ENCODE measurements at places on chromosomes 7 and 10.

- DNase-seq = no peak
Measured at GRCh38 chr10:97256356-97256755, 36.1 kb downstream of the ARHGAP19 start.

- DNase-seq = no peak
Measured at GRCh38 chr7:80288175-80289122, 153.8 kb downstream of the GNAI1 start.

DNA sequence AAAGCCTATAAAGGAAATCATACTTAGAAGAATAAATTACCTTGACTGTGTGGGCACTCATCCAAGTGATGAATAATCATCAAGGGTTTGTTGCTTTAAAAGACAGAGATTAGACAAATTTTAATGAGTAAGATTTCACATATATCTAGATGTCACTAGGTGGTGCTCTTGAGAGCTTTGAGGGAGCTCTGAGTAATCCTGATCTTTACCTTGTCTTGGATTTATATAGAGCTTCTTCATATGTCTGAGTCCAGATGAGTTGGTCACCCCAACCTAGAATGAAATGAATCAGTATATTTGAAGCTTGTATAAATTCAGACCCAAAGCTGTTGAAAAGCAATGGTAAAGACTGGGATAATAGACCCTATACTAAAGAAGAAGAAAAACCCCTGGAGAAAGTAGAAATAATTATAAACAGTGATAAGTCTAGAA is 3.7 kb downstream of the AGR2 start:
- DNase-seq = no peak

DNA sequence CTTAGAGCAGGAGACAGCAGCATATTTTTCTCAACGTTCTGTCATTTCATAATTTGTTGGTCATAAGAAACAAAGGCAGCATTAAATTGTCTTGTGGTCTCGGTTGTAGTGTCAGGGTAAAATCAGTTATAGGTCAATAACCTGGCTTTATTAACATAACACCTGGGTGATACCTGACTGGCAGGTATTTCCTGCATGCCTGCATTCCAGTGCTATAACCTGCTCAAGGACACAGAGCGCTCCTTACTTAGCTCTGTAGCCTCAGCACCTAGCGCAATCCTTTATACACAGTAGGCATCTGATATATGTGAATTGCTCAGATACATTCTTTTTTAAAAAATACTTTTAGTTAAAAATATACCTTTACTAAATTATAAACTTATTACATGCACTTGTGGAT is 38.9 kb upstream of the PRKG1 start:
- DNase-seq = no peak

- no peak for DNase-seq
Measured at GRCh38 chr7:116242178-116242577, 31.8 kb downstream of the TES start.

GRCh38 chr10:121941532-121941931 is 13.7 kb upstream of the ATE1 start:
- DNase-seq = no peak

DNA sequence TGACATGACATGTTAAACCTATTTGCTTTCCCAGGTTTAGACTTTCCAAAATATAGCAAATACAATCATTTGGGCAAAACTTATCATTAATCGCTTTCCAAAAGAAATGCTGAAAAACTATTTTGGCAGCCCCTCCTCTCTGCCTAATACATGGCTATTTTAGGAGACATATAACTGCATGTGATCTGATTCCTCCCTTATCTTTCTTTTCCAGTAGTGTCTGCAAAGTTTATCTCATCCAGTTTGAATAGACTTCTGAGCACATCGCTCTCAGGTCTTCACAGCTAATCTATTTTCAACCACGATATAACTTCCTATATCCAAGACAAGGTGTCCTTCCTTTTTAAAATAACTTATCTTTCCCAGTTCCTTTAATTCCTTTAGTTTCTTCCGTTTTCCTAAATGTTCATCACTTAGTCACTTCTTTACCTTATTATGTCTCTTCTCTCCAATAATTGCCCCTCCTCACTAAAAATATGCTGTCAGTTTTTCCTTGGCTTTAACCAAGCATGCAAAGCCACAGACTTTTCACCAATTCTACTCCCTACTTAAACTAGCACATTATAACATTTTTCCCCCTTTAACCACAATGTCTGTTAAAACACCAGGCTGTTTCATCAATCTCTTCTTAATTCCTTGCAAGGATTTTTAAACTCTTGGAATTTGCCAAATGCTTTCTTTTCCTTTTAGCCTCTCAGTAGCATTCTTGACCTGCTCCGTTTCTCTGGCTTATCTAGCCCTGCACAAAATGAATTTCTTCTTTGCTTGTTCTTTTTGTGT is 24.4 kb downstream of the GNG11 start:
- no peak for DNase-seq

DNA sequence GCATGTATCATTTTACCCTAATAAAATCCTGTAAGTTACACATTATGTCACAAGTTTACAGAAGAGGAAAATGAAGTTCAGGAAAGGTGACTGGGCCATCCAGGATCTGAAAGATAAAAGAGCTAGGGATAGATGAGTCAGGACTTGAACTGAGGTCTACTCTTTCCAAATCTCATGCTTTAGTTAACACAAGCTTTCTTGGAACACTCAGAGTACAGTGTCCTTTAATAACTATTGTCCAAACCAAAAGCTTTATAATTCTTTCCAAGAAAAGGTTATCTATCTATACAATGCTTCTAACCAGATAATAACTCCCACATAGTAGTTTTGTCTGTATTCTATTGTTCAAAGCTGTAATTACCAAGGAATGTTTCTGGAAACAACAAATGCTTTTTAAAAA is 164.6 kb downstream of the LRRN3 start:
- DNase-seq = no peak

DNA sequence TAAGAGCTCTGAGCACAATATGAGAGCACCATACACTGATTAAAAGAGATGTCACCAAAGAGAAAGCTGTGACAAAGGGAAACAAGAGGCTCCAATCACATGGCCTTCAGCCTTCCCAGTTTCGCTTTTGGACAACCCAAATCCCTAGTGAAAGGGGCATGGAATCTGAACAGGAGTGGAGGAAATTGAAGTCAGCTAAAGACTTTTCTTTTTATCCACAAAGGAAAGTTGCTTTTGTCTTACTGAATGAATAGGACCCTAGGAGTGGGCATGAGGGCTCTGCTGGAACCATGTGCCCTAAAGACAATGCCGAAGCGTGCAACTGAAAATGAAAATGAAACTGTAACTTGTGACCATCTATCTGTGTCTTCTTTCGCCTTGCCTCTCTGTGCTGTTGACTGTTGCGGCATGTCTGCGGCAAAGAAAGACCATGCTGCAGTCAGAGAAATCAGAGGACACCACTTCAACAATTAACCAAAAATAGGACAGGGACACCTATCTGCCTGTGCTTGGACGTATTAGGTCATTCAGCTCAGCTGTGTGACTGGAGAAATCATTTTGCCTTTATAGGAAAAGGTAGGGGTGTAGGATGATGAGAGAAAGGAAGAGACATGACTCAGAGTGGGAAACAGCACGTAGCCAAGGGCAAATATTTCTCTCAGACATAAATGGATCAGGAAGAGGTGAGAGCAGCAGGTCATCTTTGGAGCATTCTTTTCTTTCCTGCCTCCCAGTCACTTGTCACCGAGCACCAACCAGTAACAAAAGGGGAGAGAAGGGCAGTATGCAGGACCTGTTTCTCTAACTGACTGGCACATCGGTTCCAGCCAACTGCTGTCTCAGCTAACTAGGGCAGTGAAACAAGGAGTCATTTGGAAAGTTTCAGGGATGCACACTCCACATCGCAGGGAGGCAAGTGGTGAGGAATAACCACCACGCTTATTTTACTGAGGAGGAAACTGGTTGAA is 12.3 kb downstream of the CAV2 start:
- DNase-seq = no peak

- no peak for DNase-seq
Measured at GRCh38 chr7:107394276-107394675, 75.6 kb upstream of the GPR22 start.

DNA sequence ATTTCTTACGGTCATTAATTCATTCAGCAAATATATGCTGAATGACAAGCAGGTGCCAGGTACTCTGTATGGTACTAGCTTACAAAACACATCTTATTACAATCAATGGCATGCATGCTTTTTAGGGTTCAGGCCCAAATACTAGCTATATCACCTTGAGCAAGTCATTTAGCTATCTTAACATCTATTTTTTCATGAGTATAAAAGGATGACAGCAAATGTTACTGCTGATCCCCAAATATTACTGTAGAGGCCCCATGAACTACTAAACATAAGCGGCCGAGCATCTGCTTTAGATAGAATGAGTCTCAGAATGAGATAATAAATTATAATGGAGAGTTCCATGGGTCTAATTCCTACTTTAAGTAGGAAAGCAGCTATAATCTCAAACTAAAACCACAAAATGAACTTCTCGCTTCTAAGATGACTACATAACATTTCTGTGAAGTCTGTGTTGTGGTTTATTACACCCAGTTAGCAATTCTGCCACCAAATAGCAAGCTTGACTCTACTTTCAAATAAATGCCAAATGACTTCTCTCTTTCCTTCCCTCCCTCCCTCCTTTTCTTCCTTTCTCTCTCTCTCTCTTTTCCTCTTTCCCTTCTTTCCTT is 113.7 kb upstream of the LRRN3 start:
- peak; percentile 21 for DNase-seq

GRCh38 chr10:75693489-75693888 is 262.1 kb downstream of the LRMDA start:
- no peak for DNase-seq

- DNase-seq = no peak
Measured at GRCh38 chr10:70600512-70601395, 1.8 kb downstream of the PRF1 start.

GRCh38 chr7:99129001-99129400 is 14.9 kb downstream of the SMURF1 start:
- DNase-seq = no peak

- no peak for DNase-seq
Measured at GRCh38 chr7:131459256-131459655, 97.2 kb downstream of the PODXL start.

Measured in activated CD4-positive, alpha-beta T cell treated with anti-CD3 and anti-CD28 coated beads, Interleukin-2, amount 10 ng/mL, durations not matched to agents 7 days and 5 days (primary cell).